ENCODE measurements at places on chromosomes 13 and 19.

GRCh38 chr13:51130348-51130747 is 19.3 kb upstream of the C13orf42 start:
- no peak for DNase-seq

GRCh38 chr13:73035660-73036059 is 23.1 kb upstream of the KLF5 start:
- no peak for DNase-seq

- DNase-seq = no peak
These were observed 65.0 kb downstream of the RASA3 start for GRCh38 chr13:114067381-114067885.

DNA sequence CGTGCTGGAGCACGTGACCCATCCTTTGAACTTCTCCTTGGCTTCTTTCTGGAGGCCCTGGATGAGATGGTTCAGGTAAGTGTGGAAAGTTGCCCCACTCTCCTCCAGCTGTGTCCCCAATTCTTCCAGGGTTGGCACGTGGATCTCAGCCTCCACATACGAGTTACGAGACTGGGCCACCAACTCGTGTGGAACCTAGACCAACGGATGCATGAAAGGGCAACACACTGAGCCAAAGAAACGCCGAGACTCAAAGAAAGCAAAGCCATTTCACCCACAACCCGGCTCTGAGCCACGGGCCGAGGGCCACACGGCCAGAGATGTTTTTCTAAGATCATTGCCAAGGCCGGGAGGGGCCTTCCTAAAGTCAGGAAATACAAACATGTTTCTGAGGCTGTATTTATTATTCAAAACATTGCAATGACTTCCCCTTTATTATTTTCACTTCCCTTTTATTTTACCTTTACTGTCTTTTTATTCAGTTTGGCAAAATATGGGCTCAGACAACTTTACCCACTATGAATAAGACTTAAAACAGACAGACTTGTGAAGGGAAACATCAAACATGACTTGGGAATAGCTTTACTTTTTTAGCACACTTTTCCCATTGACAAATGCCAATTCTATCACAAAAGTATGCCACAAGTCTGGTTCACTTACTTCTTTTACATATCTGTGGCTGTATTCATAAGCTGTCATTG is 94.6 kb downstream of the KL start:
- no peak for DNase-seq

- DNase-seq = no peak
These were observed 629 bp downstream of the IZUMO4 start for GRCh38 chr19:2097203-2097885.

DNA sequence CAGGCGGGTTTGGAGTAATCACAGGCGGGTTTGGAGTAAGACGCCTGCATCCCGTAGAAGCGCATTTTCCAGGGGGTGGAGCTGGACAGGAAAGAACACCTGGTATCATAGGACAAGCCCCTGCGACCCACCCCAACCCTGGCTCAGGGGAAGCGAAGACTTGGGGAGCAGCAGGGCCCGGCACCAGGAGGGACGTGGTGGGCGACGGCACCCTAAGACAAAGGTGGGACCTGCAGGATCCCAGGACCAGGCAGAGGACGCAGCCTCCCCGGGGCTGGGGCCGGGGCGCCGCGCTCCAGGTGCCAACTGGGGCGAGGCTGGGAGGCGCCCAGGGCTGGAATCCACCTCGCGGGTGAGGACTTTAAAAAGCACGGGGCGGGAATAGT is 520 bp downstream of the ZNF600 start:
- DNase-seq = no peak

- no peak for DNase-seq
These were observed at the start of gene LRP3 for GRCh38 chr19:33193865-33194362. LRP3 (plus strand) TSS chr19:33194330; CDS start chr19:33194786, 456 bp downstream.

- peak; percentile 21 for DNase-seq
These were observed 1.4 kb downstream of the PARP4 start for GRCh38 chr13:24511019-24511815.

- no peak for DNase-seq
These were observed 16.8 kb upstream of the ADPRHL1 start for GRCh38 chr13:113470073-113470472.

- no peak for DNase-seq
These were observed 4.6 kb upstream of the PRKCG start for GRCh38 chr19:53877361-53877766.
